IPS-NIHi11 (cell line): ENCODE measurements at places on chromosomes 11 and 22.

DNA sequence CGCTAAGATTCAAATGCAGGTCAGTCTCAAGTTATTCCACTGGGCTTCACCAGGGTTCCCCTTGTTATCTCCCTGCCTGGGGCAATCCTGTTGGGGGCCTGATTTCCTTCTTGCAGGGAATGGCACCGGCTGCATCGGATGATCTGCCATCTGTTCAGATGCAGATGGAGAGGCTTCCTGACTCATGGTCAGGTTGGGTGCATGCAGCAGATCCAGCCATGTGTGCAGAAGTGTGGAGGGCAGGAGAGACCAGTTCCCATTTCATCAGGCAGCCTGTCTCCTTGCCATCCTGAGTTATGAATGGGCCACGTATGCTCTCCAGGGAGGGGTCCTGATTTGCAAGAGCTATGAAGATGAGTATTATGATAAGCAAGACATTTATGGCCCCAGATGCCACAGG lies 161.2 kb upstream of the PLET1 start:
- no peak for DNase-seq

- peak; percentile 3 for DNase-seq
These were observed 1.7 kb upstream of the GAB4 start for GRCh38 chr22:17009640-17010291.

DNA sequence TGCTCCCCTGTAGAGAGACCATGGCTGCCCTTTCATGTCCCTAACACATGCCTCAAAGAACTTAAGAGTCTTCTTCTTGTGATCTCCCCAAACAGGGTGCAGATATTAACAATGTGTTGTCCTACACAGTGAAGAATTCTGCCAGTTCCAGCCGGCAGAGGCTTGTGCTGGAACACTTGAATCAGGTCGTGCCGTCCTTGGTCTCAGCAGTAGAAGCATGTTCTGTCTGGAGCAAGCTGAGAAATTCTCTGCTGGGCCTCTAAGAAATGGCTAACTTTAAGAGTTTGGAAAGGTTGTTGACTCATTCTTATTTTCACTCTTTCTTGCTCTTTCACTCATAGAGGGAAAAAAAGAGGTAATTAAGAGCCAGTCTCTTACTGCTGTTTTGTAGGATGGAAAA lies 71.1 kb upstream of the SLC25A18 start:
- DNase-seq, result no peak

DNA sequence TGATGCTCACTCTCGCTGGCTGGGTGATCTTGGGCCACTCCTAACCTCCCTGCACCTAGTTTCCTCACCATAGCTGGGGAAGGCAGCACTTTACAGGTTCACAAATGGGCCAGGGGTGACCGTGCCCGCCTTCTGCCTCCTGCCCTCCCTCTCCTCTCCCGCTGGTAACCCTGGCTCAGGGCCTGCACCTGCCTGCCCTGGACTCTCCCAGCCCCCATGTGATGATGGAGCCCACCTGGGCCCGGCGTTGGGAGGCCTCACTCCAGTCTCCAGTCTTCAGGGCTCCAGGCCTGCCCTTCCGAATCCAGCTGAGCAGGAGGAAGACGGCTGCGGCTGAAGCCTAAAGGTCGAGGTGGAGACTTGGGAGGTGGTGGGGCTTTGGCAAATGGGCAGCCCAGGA lies 152.9 kb downstream of the CACNA1I start:
- no peak for DNase-seq

DNA sequence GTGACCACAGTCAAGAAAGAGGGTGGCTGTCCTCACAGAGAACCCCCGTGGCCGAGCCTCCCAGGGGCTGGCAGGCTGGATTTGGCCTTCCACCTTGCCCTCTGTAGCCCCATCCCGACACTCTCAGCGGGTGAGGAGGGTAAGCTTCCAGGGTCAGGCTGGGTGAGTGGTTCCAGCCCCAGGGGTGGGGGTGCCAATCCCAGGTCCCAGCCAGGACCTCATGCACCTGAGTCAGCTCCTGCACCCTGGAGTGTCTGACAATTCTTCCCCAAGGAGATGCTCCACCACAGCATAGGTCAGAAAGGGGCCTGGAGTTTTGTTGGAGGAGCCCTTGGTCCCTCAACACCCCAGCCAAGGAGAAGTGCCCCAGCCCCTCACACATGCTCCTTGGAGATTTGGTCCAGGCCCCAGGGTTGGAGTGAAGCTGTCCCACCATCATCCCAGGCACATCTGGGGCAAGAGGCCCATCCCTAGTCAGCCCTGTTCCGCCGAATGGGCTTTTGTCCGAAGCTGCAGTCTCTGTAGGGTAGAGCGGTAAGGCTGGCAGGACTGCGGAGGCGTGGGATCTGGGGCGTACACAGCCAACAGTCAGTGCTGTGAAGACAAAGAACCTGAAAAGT lies 8.4 kb downstream of the LINC01488 start:
- DNase-seq, result no peak

DNA sequence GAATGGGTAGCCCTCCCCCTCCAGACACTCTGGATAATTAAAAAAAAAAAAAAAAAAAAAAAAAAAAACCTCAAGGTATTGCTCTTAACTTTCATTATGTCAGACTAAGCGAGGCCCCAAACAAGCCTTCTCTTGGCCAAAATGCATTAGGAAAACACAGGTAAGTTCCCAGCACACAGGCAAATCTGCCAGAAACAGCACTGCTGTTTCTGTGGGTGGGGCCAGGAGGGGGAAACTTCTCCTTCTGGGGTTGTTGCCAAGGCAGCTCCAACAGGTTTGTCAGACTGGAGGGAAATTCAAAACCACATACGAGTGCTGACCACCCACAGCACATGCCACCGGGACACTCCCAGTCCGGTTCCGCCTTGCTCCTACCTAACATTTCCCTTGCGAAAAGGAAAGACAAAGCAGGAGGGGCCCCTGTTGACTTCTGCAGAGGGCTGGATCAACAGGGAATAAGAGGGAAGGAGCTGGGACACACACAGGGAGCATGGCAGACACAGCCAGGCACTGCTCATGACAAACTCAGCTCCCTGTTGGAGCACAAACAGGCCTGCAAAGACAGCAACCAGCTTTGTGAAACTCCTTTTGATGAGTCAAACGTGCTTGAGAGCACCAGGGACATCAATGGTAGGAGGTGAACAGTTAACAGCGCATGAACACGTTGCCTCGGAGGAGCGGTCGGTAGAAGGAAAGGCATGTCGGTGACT lies 55.0 kb downstream of the MYH9 start:
- peak; percentile 65 for DNase-seq

- DNase-seq, result no peak
These were observed 30.9 kb downstream of the MTMR2 start for GRCh38 chr11:95892892-95893570.

- no peak for DNase-seq
These were observed 2.2 kb downstream of the MLC1 start for GRCh38 chr22:50082961-50083461.

GRCh38 chr11:123519055-123519796 lies 89.2 kb downstream of the GRAMD1B start:
- no peak for DNase-seq

DNA sequence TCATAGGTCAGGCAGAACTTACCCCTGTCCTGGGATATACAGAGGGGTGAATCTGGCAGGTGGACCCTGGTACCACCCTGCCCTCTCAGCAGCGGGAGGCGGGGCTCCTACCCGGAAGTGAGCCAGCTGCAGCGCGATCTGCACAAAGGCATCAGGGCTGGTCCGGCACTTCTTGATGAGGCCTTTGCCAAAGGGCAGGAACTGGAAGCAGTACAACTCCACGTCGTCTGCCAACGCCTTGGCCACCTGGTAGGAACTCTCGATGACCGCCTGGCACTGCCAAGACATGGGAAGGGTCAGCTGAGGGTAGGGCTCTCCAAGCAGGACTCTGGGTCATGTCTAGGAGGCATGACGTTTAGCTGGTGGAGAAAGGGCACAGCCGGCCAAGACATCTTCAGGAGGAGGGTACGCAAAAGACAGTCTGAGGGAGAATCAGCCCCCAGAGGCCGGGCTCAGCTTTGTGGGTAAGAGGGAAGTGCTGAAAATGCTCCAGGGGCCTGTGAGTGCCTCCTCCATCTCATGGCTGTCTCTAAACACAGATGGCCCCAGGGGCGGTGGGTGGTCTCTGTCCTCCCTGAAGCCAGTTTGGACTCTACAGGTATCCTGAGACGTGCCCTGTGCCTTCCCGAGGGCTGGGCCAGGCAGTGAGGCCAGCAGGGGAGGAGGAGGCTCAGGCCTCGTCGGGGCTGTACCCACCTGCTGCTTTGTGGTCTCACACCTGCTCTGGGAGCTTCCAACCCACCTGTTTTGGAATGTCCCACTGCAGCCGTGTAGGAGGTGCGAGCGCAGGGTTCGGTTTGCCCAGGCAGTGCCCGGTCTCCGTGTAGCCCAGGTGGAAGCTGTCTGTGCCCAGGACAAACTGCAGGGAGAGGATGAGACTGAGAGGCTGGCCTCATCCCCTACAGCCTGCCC lies 6.7 kb downstream of the CPT1B start:
- no peak for DNase-seq

- DNase-seq, result no peak
These were observed 106.2 kb upstream of the TBCEL start for GRCh38 chr11:120917559-120918239.

DNA sequence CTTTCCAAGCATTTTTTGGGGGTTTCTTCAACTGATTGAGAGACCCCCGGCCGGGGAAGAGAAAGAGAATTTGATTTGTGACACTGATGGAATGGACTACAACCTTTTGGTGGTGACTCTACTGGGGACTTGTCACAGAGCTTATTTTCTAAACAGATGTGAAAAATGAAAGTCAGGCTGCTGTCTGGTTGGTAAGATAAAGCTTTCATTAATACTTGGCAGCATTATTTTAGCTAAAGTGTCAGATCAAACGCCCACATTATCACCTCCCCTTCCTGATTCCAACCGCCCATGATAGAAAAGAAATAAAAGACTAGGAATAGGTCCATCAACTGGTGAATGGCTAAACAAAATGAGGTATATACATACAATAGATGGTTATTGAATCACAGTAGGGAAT lies 45.6 kb upstream of the EHF start:
- no peak for DNase-seq
